ENCODE measurements at places on chromosomes 1 and 21. TPM values are rescaled to one million over a fixed set of nuclear protein-coding genes. Genes with fewer than 3 reads are reported as not detected.

Gene ITGB2
- polyA plus RNA-seq = 4,089 TPM

Gene CFH
- 0.36 TPM for polyA plus RNA-seq

DNA sequence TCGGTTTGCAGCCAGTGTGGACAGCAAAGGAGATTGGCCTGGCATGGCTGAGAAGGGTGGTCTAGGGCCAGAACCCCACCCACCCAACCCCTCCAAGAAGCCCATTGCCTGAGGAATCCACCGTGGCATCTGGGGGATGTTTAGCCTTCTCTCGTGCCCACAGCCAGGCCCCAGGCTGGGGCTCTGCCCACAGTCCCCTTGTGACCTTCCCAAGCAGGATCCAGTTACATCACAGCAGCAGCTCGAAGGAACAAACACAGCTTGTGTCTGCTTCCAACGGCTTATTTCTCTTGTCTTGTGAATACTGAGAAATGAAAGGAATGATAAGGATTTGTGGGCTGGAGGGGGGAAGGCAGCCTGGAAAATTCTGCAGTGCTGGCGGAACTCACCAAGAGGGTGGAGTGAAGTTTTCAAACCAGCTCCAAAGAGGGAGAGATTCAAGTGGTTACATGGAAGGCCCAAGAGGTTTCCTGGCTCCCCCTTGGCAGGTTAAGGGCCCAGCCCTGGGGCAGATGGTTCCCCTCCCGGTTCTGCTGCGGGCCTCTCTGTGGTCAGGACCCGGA, 61.6 kb downstream of the DHRS3 start:
- no peaks in the 10 kb centered on the region for H3K36me3 ChIP-seq
- H3K4me3 ChIP-seq = no peak overlapping the region
- H3K4me1 ChIP-seq = no peaks in the 10 kb centered on the region
- no peak for DNase-seq

DNA sequence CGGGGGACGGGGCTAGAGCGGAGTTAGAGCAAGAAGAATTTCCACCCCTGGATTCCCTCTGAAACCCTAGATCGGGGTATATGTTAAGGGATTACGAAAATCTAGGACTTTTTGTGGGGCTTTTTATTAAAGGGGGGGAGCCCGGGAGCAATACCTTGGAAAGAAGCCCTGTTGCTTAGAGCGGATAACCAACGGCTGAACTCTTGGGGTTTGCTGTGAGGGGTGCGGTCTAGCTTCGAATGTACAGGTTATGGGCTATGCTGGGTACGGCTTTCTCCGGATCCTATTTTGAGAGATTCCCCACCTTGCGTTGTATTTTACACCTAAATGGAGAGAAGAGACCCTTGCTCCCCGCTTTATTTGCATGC, 626 bp downstream of the DYRK3 start:
- DNase-seq = no peak
- no peak overlapping the region for H3K27ac ChIP-seq
- peaks cover 15% of the 10 kb centered on the region for H3K27me3 ChIP-seq
- H3K4me1 ChIP-seq = peaks cover 22% of the 10 kb centered on the region

DNA sequence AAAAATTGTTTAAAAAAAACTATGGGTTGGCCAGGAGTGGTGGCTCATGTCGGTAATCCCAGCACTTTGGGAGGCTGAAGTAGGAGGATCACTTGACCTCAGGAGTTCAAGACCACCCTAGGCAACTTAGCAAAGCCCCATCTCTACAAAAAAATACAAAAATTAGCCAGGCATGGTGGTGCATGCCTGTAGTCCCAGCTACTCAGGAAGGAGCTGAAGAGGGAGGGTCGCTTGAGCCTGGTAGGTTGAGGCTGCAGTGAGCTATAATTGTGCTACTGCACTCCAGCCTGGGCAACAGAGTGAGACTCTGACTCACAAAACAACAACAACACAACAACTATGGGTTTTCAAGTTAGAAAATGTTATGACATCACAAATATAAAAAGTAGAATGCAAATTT, 16.4 kb downstream of the SLAMF7 start:
- no peak overlapping the region for H3K4me3 ChIP-seq
- DNase-seq = no peak
- H3K36me3 ChIP-seq = no peaks in the 10 kb centered on the region
- no peaks in the 10 kb centered on the region for H3K27me3 ChIP-seq
- no peak overlapping the region for H3K27ac ChIP-seq

DNA sequence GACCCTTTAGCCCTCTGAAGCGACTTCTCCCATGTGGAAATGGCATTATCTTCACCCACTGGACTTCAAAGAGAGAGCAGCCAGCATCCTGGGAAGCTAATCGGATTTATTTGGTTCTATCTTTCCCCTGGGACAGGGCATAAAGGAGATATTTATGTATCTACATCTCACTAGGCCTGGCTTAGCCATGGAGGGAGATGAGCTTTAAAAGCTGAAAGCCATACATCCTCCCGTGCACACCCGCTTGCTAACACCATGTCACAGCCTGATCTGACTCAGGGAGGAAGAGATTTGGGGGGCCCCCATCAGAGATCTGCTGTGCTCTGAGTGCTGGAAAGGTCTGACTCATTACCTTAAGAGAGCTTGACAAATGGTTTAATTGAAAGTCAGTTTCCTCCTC, 155.9 kb downstream of the PLXNA2 start:
- no peak overlapping the region for H3K4me3 ChIP-seq
- DNase-seq = no peak
- no peak overlapping the region for H3K27ac ChIP-seq
- peaks cover 7% of the 10 kb centered on the region for H3K4me1 ChIP-seq
- no peaks in the 10 kb centered on the region for H3K36me3 ChIP-seq

Gene CR1L
- not detected for polyA plus RNA-seq

DNA sequence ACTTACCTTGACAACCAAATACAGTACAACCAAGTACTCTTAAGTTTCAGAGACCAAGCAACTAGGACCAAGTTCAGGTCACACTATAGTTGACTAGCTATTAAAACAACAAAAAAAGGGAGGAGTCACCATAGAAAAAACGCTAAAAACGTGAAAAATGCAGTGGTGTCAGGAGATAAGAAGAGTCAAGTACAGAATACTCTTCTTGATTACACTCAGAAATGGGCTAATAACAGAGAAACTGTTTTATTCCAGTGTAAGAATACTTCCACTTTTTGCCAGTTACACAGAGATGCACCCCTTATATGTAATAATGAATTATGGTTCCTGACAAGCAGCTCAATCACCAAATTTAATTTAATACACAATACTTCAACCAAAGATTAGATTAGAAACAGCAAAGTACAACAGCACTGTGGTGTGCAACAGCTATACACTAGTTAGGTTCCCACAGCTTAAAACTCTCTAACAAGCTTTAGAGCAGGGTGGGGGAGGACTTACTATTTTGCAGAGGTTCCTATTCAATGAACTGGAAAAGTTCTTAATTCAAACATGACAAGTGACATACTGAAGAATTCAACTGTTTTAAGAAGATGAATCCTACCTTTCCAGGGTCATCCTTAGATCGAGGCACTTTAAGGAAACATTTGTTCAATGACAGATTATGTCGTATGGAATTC, 70.4 kb downstream of the FOXJ3 start:
- DNase-seq = no peak
- H3K36me3 ChIP-seq = peaks cover 12% of the 10 kb centered on the region
- peaks cover 1% of the 10 kb centered on the region for H3K4me1 ChIP-seq
- H3K27ac ChIP-seq = no peak overlapping the region
- no peaks in the 10 kb centered on the region for H3K27me3 ChIP-seq

DNA sequence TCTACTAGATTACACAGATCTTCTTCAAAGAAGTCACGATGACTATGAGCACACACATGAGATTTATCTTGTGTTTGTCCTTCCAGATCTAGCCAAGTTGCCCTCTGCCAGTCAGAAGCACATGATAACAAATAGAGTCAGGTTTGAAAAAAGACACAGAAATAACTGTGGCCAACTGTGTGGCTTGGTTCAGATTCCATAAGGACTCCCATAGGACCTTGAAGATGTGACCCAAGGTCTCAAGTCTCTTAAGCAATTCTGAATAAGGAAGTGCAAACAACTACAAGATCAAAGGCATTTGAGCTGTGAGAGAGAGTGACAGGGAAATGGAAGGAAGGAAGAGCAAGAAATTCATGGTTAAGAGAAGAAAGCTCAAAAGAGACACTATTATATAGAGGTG, 194.0 kb downstream of the PLPP3 start:
- H3K27ac ChIP-seq = no peak overlapping the region
- no peaks in the 10 kb centered on the region for H3K4me1 ChIP-seq
- peak; percentile 14 for DNase-seq
- H3K4me3 ChIP-seq = no peak overlapping the region

GRCh38 chr1:94259635-94260289, 22.4 kb upstream of the ARHGAP29 start:
- peaks cover 11% of the 10 kb centered on the region for H3K27me3 ChIP-seq
- H3K27ac ChIP-seq = no peak overlapping the region
- DNase-seq = no peak
- H3K36me3 ChIP-seq = no peaks in the 10 kb centered on the region
- H3K4me3 ChIP-seq = no peak overlapping the region
- H3K4me1 ChIP-seq = no peaks in the 10 kb centered on the region

DNA sequence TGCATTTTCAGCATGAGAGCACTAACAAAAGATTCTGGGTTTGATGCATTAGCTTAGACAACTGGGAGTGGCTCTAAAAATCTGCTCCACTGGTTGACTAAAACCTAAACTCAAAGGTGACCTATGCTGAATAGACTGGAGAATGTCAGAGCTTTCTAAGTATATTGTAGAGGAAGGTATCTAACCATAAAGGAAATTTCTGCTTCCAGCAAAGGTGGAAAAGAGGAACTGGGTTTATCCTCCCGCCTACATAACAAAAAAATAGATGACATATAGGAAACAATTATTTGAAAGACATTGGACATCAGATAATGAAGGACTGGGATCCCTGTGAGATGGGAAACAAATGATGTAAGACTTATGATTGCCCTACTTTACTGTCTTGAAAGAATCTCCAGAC, 35.8 kb upstream of the CR2 start:
- DNase-seq = no peak
- H3K27ac ChIP-seq = no peak overlapping the region
- H3K4me3 ChIP-seq = no peak overlapping the region
- H3K36me3 ChIP-seq = no peaks in the 10 kb centered on the region

DNA sequence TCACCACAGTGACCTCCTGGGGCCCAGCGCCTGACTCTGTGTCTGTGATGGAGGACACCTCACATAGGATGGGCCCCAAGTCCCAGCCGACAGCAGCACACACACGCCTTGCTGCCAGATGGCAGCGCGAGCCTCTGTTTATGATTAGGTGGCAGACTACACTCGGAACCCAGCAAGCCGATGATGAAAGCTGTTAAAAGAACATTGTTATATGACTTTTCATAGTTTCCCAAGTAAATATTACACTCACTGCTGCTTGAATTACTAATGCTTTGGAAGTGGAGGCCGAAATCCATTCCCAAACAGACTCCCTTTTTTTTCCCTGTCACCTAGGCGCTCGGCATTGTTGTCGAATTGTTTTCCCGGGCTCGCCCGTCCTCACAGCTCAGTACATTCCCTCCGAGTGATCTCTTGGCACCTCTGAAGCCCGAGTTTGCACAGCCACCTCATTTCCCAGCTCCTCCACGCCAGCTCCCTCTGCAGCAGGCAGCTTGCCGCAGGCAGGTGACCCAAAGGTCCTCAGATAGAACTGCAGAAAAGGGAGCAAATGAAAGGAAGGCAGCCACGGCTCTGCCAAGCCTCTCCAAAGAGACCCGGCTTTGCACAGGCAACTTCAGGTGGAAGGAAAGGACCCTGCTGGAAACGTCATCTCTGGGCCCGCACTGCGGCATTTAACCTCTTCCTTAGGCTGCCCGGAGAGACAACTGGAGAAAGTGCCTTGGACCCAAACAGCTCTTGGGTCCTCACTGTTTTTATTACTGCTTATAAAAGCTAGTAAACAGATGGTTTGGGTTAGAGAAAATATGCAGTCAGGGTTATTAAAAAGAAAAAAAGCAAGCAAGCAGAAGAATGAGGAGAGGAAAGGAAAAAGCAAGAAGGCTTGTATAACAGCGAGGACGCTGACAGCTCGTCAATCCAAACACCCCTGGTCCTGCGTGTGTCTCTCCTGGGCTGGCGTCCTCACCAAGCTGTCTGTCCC, 72.2 kb upstream of the SLC25A33 start:
- H3K27ac ChIP-seq = no peak overlapping the region
- no peak for DNase-seq
- H3K36me3 ChIP-seq = no peaks in the 10 kb centered on the region
- H3K4me3 ChIP-seq = no peak overlapping the region

DNA sequence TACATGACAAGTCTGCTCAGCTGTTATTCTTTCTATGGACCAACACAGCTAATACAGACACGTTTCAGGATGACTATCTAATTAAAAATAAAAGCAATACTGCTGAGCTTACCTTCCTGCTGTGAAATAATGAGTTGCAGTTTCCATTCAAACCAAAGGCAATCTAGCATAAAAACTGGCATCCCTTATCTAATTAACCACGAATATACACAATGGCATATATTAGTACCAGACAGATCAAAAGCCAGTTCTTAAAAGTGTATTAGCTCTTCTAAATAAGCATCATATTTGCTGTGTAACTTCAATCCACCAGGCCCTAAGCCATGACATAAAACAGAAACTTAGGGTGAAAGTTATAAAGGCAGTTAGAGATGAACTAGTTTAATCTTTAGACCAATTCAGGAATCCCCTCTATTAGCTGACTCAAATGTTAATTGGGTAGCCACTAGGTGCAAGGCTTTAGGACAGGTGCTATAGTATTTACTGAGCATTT, 20.6 kb downstream of the TESK2 start:
- H3K4me3 ChIP-seq = no peak overlapping the region
- no peak for DNase-seq
- no peak overlapping the region for H3K27ac ChIP-seq

Data from CD14-positive monocyte (primary cell).